ENCODE measurements at places on chromosomes 2 and 18. TPM values are rescaled to one million over a fixed set of nuclear protein-coding genes. Genes with fewer than 3 reads are reported as not detected.

UGT1A4 gene
- not detected for total RNA-seq

- no peak for DNase-seq
Measured at GRCh38 chr2:33022989-33023727, 76.4 kb downstream of the LTBP1 start.

DNA sequence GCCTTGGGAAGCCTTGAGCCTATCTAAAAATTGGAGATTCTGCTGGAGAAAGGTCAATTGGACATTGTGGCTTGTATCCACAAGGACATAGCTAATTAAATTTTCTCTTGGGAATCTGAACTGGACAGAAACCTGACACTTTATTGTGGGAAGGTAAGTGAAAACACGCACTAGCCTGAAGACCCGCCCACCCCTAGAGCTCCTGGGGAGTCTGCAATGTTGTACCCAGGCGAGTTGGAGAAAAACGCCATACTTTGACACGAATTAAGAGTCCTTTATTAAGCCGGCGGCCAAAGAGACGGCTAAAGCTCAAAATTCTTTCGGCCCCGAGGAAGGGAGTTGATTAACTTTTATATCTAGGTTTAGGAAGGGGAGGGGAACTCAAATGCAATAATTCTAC is 1.2 kb upstream of the ZNF892 start:
- no peak for DNase-seq

GRCh38 chr2:202193305-202193704 is 45.1 kb downstream of the SUMO1 start:
- DNase-seq, result no peak

- no peak for DNase-seq
Measured at GRCh38 chr2:165847001-165847400, 53.0 kb upstream of the GALNT3 start.

DNA sequence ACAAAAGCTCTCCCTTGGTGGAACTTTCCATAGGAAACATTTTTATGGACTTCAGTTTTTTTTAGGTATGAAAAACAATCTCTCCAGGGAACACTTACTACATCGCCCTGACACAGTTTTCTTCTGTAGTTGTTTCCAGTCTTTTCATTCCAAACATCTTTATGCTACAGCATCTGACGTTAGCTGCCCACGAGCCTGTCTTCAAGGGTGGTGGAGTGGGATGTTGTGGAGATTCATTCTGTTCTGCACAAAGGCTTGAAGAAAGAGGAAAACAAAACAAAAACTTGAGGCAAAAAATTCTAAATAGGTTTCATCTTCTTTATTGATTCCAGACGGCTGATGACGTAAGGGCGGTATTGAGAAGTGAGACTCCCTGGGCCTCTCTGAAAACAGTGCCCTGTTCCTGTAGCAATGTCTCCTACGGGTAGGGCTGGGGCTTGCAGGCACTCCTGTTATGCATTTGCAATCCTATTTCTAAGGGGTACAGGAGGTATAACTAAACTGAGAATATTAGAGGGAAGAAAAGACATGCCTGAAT is 375.0 kb downstream of the RNF144A start:
- DNase-seq, result no peak

DNA sequence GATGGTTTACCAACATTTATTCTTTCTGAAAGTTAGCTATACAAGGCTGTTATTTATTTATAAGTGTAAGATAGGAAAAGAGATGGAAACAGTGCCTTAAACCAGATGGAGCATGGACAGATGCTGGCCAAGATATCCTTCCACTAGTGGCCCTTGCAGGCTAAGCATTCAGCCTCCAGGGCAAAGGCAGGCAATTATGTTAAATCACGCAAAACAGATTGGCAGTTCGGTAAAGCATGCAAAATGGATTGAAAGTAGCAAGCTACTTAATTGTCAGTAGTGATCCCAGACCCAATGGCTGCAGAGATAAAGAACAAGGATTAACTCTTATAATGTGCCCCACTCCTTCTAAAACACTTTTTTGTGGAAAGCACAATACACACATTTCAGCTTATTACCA is 105.4 kb upstream of the MAP4K3 start:
- no peak for DNase-seq

All from naive thymus-derived CD4-positive, alpha-beta T cell (primary cell).